ENCODE measurements at places on chromosomes 2 and 18.

- DNase-seq: peak; percentile 75
These were observed 57.4 kb downstream of the TRPM8 start for GRCh38 chr2:233974530-233975071.

DNA sequence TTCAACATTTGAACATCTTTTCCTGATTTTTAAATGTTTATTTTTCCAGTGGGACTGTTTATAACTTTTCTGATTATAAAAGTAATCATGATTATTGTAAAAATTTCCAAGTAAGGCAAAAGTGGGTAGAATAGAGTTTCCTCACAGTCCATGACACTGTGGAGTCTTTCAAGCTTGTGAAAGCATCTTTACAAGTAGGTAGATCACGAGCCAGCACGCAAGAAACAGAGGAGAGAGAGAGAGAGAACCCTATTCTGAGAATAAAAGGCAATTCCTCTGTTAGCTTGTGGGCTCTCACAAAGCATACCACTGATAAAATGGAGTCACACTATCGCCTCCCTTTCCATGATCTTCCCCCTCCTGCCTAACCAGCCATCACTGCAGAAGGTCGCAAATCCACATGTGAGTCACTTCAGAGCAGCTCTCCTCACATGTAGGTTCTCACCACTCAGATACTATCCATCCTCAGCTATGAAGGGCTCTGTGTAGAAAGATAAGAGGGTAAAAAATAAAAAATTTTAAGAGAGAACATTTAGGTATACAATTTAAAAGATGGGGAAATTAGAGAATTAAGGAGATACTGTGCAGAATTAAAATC lies 40.3 kb downstream of the AAK1 start:
- no peak for DNase-seq

GRCh38 chr2:180698668-180699067 lies 281.7 kb upstream of the UBE2E3 start:
- DNase-seq: no peak

DNA sequence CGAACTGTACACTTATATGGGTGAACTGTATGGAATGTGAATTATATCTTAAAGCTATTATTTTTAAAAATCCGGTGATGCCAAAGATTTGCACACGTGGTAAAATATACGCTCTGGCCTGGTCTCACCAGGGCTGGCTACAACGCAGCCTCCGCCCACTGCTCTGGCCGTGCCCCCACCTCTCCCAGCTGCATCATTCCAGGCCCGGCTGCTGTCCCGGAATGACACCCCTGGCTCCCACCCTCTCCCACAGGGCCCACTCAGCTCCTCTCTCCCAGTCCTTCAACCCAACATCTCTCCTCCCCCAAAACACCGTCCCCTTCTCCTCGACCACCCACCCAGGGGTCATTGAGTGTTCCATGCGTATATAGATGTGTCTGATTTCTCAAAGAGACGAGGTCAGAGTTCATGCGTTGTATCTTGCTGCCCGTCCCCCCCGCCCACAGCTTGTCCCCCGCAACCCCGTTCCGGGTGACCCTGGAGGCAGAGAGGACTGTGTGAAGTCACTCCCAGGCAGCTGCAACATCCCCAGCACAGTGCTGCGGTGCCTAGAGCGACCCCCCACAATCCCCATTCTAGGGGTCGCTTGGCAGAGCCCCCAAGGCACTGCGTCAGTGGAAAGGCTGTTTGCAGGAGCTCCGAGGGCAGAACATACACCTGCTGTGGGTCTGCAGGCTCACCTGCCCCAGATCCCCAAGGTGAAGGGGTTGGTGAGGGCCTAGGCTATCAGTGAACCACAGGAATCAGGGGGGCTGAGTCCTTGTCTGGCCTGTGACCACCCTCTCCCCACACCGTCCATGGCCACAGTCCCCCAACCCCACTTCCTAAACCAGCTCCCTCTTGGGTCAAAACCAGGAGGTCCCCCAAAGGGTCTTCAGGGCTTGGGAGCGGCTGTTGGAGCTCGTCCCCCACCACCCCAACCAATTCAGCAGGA lies 13.3 kb downstream of the DNMT3A start:
- no peak for DNase-seq

DNA sequence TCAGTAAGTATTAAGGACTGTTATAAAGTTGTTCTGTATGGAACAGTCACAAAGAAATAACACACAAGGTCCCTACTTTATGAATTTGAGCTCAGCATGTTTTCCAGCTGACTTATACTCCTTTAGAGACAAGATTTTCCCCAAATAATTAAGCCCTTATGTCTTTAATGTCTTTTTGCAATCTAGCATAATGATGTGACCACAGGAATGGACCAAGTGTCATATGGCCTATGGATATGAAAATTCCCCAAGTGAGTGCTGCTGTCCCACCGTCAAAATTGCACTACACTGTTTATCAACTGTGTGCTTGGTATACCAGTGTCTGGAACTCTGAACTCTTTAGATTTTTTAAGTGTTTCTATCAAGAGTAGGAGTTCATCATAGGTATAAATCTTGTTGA lies 369.6 kb downstream of the PID1 start:
- DNase-seq: no peak

Measured in mucosa of gallbladder (tissue), 1 donor.